ENCODE measurements at places on chromosomes 2 and 18.

GRCh38 chr2:96325041-96325883, at the start of gene ITPRIPL1:
Gene ITPRIPL1, plus strand, starts transcription at chr2:96325317. Its CDS starts 523 bp downstream, at chr2:96325840.
- no peak for DNase-seq

- DNase-seq, result no peak
Observed at GRCh38 chr18:55857956-55858355, 270.0 kb upstream of the TCF4 start.

DNA sequence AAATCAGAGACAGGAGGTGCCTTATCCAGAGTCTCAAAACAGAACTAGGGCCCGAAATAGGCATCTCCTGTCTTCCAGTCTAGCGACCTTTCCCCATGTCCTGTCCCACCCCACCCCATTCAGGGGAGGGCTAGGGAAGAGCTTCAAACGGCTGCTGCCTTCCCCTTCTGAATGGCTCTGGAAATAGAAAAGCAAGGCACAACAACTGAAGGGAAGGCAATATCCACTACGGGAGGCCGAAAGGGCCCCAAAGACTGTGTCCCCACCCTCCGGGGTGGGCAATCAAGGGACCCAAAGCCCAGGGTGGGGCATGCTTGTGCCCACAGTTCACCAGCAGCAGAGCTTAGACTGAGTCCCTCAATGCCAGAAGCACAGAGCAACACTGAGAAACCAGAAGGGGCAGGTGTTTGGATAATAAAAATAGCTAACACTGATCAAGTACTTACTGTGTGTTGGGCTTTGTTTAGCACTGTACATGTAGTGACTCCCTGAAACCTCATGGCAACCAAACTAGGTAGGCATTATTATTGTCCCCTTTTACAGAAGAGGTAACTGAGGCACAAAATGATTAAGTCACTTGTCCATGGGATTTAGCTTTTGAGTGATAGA, 38.5 kb downstream of the CYRIA start:
- DNase-seq, result no peak

- no peak for DNase-seq
Observed at GRCh38 chr2:23083966-23084365, 301.0 kb upstream of the KLHL29 start.

DNA sequence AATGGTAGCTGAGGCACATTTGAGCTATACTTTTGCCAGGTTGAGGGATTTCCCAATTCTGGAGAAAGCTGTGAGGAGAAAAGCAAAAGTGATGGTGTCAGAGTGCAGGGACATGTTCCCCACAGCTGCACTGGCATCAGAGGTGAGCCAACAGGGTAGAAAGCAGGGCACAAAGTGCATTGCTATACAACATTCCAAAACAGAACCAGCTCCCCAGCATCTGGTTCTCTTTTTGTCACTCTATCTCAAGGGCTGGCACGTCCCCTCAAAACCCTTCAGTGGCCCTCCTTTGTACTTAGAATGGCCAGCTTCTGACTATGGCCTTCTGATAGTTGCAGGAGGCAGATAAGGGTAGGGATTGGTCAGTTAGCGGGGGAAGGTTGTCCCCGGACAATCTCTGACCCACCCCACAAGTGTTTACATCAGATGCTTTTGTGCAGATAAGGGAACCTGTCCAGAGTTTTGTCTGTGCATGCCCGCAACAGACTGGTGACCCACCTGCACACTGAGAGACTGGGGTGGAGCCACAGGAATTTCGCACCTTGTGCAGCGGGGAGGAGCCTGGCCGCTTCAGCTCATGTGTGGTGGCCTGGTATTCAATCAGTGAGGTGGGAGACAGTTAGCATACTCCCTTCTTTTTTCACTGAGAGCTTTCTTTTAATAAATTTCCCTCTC, 31.0 kb upstream of the TMEM17 start:
- peak; percentile 90 for DNase-seq

- peak; percentile 32 for DNase-seq
Observed at GRCh38 chr2:238239543-238239862, 335 bp downstream of the HES6 start.

DNA sequence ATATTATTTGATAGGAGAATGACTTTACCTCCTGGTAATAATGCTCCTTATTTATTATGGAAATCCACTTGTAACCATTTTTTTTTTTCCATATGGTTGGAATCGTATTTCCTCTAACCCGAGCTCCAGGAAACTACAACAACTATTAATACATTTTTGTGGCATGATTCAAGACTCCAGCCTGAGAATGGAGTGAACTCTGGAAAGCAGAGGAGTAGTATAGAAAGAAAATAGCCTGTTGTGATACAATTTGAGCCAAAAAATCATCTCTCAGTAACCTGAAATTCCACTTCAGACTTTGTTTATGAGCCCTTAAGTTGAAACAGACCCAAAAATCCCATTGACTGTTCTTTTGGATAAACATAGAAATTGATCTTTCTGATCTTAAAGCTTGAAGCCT, 921.1 kb downstream of the SOCS6 start:
- DNase-seq, result no peak
